ENCODE measurements at places on chromosomes 1 and 21. TPM values are rescaled to one million over a fixed set of nuclear protein-coding genes. Genes with fewer than 3 reads are reported as not detected.

- no peak for DNase-seq
Measured at GRCh38 chr1:155759966-155760630, 71.2 kb downstream of the DAP3 start.

DNA sequence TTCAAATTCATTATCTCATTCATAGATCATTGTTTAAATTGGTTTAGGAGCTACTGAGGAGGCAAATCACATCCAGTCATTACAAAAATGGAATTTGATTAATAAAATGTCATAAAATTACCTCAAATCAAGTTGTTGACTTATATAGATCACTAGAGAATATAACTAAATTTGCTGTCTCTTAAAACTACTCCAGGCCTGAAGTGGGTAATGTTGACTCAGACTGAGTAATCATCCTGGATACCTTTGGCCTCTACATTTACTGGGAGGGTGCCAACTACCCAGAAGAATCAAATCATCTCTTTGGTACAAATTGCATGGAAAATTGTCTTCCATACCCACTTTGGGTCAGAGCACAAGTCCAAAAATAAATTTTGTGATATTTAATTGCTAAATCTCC lies 191.2 kb upstream of the GREM2 start:
- no peak for DNase-seq

DENND2C gene
- 8.8 TPM for total RNA-seq

GRCh38 chr1:94623560-94624148 lies 82.1 kb upstream of the F3 start:
- DNase-seq = no peak

PLA2G2D gene
- not detected for total RNA-seq

- no peak for DNase-seq
Measured at GRCh38 chr1:3675436-3675835, 23.1 kb downstream of the TP73 start.

DNA sequence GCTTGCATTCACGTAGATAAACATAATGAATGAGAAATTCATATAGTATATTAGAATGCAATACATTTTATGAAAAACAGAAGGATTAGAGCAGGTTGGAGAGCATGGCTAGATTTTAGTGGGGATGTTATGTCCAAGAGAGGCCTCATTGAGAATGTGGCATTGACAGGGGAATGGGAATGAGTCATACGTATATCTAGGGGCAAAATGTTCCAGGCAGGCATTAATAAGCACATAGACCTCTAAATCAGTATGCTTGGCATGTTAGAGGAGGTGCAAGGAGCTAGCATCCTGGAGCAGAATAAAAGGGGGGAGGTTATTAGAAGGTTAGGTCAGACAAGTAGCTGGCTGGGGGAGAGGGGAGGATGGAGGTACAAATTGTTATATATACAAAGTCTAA lies 93.0 kb downstream of the USH2A start:
- no peak for DNase-seq

- no peak for DNase-seq
Measured at GRCh38 chr1:150089846-150090520, 22.4 kb downstream of the VPS45 start.

GRCh38 chr1:32907435-32907834 lies 6.2 kb upstream of the TMEM54 start:
- DNase-seq = no peak

DNA sequence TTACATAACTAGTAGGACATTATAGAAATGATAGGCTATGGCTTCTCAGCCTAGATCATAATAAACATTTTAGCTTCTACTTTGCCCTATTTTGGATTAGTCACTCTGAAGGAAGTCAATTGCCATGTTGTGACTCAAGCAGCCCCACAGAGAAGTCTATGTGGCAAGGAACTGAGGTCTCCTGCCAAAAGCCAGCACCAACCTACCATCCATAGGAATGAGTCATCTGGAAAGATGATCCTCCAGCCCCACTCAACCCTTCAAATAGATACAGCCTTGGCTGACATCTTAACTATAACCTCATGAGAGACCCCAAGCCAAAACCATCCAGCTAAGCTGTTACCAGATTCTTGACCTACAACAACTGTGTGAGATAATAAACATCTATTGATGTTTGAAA lies 76.3 kb upstream of the BEND5 start:
- no peak for DNase-seq

All from urinary bladder (tissue), 4 donors.